ENCODE measurements at places on chromosomes 3 and 15.
A peak's percentile ranks its signal among the peaks of the same experiment; 100 is the strongest.

GRCh38 chr15:40392986-40393948 is 10.7 kb downstream of the KNSTRN start:
- DNase-seq: no peak

- no peak for DNase-seq
These were observed 21.6 kb downstream of the LYSMD4 start for GRCh38 chr15:99711625-99712024.

- DNase-seq: peak; percentile 91
These were observed 105.8 kb upstream of the RASGRP1 start for GRCh38 chr15:38670128-38671005.

GRCh38 chr15:88920186-88920891 is 7.2 kb upstream of the MFGE8 start:
- no peak for DNase-seq

DNA sequence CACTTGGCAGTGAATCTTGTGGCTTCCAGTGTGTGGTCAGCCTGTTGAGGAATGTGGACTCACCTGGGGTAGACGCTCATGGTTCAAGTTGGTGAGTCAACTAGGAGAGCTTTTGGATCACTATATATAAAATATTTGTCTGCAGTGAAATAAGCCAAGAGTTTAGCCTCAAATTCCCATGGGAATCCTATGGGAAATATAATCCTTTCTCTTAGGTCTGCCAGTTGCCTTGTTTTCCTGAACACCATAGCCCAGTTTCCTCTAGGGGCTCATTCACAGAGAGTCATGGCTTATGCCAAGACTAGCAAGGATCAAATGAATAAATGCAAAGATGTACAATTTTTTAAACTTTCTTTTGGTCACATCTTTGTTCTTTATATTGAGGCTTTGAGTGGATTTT is 100.1 kb upstream of the NPHP3 start:
- DNase-seq: no peak

DNA sequence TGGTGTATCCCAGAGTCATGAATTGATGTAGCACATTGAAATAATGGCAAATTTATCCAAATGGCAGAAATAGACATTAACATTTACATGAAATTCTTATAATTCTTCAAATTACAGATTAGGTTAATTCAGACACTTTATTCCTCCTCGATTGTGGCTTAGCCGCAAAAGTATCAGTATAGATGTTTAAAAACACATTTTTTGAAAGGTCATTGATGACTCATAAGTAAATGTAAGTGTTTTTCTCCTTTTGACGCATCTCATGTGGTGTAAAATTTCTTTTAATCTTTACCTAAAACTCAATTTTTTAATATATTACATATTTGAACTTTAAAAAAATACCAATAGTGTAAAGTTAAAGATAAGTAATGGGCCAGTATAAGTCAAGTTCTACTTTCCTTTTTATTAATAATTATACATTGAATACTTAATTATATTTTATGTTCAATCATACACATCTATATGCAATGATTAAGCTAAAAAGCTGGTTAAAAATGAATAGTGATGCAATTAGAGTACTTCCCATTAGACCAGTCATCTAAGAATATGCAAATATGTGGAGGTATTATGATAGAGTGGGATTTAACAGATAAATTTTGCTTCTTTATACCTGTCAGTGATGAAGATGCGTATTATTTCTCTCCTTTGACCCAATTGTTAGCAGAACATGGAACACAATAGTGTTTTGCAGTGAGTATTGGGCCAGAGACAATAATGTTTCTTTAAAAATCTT is 678.1 kb upstream of the DPPA4 start:
- DNase-seq: no peak

- no peak for DNase-seq
These were observed 329.8 kb upstream of the RASGRP1 start for GRCh38 chr15:38894243-38894948.

DNA sequence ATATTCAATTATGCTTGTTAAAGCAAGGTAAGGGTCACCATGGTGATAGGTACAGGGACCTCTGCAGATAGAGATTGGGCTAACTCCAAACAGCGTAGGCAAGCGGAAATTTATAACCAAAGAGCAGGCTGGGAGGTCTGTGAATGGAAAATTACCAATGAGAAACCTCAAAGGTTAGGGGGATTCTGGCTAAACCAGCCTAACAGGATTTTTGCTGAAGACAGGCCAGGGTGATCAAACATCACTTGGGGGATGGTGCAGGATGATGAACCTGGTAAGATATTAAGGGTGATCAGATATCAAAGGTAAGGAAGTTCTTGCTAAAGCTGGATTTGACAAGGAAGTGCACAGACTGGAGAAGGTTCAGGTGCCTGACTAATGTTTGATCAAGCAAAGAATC is 35.3 kb upstream of the SNRPN start:
- DNase-seq: no peak

- no peak for DNase-seq
These were observed 1.1 kb upstream of the PLD1 start for GRCh38 chr3:171811295-171811912.

DNA sequence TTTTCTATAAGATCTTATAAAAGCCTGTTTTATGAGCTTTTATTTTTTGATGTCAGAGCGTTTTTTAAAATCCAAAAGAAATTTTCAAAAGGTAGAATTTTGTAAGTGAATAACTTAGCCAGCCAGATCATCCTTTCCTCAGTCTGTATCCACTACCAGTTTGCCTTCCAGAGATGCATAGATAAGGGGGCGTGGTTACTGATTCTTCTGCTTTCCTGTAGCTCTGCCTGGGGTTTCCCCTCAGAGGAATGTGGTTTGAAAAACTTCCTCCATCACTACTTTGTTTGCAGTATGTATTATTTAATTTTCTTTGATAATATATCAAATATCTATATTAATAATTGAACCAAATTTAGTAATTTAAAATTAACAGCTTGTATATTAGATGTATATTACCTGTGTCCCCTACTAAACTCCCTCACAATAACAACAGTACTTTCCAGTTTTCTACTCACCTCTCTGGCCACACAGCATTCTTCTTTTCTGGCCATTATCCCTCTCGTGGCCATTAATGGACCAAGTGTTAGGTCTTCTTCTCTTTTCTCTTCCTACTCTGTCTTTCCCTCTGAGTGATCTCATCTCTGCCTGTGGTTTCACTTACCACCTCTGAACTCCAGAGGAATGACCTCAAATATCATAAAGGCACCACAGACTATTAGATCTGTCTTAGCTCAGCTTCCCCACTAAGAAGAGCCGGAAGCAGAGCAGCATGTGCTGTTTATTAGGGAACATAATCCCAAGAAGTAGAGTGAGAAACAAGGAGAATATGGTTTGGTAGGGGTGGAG is 239.7 kb downstream of the UBE2E2 start:
- peak; percentile 21 for DNase-seq

GRCh38 chr3:52145736-52146110 is 8.5 kb downstream of the POC1A start:
- no peak for DNase-seq

DNA sequence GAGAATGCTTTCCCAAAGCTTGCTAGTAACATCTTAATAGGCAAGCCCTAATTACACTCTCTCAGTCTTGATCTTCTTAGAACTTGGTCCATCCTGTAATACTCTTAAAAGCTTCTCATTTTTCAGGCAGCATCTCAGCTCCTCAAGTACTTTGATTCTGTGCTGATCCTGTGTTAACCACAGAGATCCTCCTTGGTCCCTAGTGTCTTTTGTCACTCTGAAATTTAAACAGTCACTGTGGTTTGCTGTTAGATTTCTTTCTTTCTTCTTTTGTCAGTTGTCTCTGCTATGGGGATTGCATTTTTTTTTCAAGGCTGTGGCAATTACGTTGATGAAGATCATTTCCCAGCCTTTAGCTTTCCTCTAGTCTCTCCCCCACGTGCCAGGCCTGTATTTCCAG is 26.0 kb upstream of the UBE3A start:
- no peak for DNase-seq

GRCh38 chr15:48433226-48433886 is 102.1 kb downstream of the DUT start:
- no peak for DNase-seq

GRCh38 chr15:43253431-43254403 is 13.0 kb downstream of the TGM5 start:
- peak; percentile 38 for DNase-seq

DNA sequence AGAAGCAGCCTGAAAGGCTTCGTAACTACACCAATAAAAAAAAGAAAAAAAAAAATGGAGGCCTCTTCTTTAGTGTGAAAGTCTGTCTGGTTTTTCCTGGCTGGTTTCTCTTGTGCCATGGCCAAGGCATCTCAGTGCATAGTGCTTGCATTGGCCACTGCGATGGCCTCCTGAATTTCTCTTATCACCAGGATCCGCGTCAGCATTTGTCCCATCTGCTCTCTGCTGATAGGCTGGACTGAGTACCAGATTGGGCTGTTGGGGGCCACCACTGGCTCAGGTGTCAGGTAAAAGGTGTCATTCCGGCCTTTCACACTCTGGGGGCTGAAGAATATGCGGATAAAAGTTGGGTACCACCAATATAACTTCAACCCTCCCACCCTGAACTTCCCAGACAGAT is 1.1 kb upstream of the IMPDH2 start:
- no peak for DNase-seq

GRCh38 chr3:39550354-39551051 is 83.0 kb downstream of the MOBP start:
- no peak for DNase-seq

DNA sequence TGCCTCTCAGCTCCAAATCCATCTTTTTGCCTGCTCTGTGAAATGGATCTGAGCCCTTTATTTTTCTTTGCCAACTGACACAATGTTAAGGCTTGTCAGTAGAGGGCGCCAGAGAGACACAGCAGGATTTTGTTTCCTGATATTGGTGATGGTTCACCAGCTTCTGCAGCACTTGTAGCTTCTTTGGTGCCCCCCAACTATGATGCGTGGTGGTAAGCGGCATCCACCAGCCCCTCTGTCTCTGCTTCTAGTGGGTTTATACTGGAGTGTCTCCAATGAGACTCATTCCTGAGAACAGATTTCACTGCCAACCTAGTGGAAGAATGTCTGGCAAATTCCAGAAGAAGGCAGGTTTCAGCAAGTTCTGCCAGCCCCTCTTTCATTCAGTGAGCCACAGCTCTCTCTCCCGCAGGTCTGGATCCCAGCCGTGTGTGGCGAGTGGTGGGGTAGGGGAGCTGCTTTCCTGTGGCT is 471.9 kb upstream of the FRG2C start:
- DNase-seq: peak; percentile 47

DNA sequence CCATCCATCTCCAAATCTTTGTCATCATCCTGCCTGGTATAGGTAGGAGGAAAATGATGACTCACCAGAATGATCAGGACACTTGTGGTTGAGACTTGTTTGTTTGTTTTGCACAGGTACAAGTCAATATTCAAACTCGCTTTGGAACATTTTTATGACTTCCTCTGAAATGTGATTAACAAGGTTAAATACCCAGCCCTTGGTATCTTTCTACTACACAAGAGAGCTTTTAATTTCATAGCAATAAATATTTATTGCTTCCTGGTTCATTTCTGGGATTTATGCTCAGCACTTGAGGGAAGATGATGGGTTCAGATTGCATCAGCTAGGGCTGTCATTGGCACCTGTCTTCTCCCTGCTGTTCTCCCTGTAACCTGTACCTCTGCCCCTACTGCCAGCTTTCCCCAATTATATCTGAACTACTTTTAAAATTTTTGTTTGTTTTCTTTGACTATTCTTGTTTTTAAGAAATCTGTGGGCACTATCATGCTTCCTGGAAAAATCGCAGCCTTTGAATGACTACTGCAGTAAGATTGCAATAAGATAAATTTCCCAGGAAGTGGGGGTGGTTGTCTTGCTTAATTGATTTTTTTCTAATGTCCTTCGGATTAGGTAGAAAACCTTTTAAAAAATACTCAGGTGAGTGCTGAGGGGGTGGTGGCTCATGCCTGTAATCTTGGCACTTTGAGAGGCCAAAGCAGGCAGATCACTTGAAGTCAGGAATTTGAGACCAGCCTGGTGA is 24.3 kb upstream of the GCNT3 start:
- no peak for DNase-seq

GRCh38 chr3:15860014-15860934 is 62.5 kb upstream of the ANKRD28 start:
- no peak for DNase-seq

DNA sequence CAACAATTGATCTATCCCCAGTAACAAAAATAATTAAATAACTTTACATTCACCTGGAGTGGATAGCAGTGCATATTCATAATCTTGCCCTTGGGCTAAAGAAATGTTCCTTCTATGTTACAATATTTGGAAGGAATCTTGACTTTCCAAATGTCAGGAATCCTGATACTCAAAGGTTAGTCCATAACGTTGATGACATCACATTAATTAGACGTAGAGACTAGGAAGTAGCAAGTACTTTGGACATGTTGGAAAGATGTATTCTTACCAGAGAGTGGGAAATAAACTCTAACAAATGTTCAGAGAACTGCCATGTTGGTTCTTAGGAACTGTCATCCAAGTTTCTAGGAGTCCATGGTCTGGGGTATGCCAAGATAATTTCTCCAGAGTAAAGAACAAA is 70.6 kb upstream of the SLC25A36 start:
- DNase-seq: no peak

DNA sequence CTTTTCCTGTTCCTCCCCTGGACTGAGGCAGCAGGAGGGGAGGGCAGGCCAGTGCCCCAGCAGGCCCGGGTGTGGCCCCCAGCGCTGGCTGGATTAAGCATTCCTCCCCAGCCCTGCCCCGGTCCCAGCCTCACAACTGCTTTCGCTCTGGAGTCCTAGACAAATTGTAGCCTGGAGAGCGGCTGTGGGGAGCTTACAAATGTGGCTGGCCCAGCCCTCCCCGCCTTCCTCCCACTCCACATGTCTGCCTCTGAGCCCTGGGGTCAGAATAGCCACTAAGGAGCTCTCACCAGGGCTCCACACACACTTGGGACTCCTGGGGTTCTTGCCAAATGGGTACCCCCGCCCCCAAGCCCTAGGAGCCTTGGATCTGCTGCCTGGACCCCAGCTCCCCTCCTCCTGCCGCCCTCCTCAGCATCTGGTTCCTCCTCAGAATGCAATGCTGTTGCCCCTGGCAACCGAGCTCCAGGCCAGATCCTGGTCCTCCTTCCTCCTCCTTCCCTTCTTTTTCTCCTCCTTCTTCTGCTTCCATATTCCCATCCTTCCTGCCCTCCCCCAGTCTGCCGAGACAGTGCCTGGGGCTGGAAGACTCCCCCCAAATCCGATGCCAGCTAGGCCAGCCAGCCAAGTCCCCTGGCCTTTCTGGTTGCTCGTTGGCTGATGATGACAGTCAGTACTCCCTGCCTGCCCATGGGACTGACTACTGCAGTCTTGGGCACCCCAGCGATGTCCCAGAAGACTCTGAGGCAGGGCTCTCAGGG is 91.1 kb downstream of the LINGO1 start:
- DNase-seq: no peak

DNA sequence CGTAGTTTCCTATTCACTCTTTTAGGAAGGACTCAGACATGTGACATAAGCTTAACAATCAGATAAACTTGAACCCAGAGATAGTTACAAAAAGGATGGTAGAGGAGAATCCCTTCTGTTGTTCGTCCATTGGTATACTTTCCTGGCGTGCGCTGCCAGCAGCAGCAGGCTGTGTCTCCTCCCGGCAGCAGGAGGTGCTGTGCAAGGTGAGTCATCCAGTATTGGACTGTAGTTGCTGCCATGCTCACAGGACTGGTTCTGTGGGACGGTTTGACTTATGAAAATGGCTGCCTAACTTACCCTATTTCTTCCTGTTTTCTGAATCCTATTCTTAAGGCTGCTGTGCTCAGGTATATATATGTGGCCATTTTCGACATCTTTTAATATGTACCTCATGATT is 253.4 kb upstream of the LRRC3B start:
- no peak for DNase-seq

GRCh38 chr15:56715220-56715619 is 18.1 kb downstream of the ZNF280D start:
- no peak for DNase-seq

- DNase-seq: peak; percentile 21
These were observed 6.0 kb downstream of the GABRR3 start for GRCh38 chr3:98029083-98029482.
